Stimulated activated CD8-positive, alpha-beta memory T cell treated with anti-CD3 and anti-CD28 coated beads, Interleukin-4, amount 100 ng/mL, for 1 hour (primary cell): ENCODE measurements at places on chromosomes 7 and 10.

DNA sequence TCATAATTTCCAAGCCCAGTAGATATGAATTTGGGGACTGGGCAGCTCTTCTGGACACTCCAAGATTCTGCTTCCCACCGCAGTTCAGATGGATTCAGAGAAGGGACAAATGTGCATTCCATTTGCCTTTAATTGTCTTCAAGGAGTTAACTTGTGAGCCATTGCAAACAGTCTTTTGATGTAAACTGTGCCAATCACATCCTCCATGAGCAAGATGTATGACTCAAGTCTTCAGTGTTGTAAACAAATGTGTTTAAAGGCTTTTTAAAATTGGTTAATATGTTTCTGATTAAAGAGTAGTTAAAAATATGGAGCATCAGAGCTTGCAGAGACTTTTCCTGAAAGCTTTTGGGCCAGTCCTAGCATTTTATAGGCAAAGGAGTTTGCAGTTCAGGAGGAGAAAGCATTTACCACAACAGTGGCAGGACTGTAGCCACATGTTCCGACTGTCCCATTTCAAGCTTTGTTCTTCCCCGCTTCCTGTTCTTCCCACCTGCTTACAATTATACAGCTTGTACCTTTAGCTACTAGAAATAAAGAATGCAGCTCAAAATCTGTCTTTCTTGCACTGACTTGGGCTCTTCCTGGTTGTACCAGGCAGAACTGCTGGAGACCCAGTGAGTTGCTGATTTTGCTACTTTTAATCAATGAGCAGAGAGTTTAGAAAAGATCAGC is 6.2 kb downstream of the SLC18A2 start:
- DNase-seq, result no peak

GRCh38 chr10:72076756-72077155 is 11.6 kb downstream of the SPOCK2 start:
- DNase-seq, result no peak

DNA sequence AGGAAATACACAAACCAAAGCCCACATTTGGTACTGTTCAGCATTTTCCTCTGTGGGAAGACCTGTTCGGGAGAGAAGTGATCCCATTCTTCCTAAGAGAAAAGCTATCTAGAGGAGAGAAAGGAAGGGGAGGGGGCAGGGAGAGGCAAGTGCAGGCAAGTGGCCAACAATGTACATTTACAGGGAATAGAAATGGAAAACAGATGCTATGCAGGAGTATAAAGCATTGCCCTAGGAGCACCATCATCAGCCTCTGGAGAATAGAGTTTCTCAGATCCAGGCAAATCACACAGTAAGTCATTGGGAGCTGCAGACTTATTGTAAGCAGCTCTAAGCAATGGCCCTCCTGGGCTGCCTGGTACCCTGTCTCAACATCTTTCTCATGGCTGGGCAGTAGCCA is 424.4 kb upstream of the AUTS2 start:
- DNase-seq, result no peak

GRCh38 chr10:69685426-69685801 is 55.4 kb downstream of the FAM241B start:
- DNase-seq, result no peak

- no peak for DNase-seq
Measured at GRCh38 chr7:3710531-3710930, 409.5 kb downstream of the SDK1 start.
